Heart left ventricle (tissue), 16 donors: ENCODE measurements at places on chromosomes 6 and 20. TPM values are rescaled to one million over a fixed set of nuclear protein-coding genes. Genes with fewer than 3 reads are reported as not detected.

- no peaks in the 10 kb centered on the region for H3K27me3 ChIP-seq
- peak overlapping the region; percentile 86 for H3K4me3 ChIP-seq
- peak overlapping the region; percentile 98 for H3K27ac ChIP-seq
- peaks cover 39% of the 10 kb centered on the region for H3K4me1 ChIP-seq
Measured at GRCh38 chr6:156781861-156782631, 4.9 kb downstream of the ARID1B start.

The PRKN gene
- total RNA-seq: 25.1 TPM

The FAM217A gene
- total RNA-seq: not detected

- peaks cover 17% of the 10 kb centered on the region for H3K4me1 ChIP-seq
- DNase-seq: no peak
- H3K36me3 ChIP-seq: peaks cover 4% of the 10 kb centered on the region
- no peak overlapping the region for H3K4me3 ChIP-seq
Measured at GRCh38 chr6:36914227-36914794, 28.6 kb downstream of the C6orf89 start.

DNA sequence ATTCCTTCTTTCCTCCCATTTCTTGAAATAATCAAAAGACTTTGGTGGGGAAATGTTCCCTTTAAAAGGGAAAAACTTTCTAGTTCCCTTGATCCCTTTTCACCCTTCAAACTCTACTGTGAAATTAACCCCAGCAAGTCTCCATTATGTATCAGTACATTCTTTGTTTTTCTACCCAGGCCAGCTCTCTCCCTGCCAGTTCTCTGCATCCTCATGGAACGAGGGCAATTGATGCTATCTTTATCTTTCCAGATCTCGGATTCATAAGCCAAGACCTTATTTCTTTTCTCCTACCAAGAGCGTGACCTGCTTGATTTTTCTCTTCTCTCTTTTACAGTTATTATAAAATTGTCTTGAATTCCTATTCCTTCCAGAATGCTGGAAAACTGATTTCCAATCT lies 75.8 kb downstream of the ADGRB3 start:
- no peak overlapping the region for H3K4me3 ChIP-seq
- H3K36me3 ChIP-seq: no peaks in the 10 kb centered on the region
- no peak for DNase-seq
- H3K4me1 ChIP-seq: no peaks in the 10 kb centered on the region

DNA sequence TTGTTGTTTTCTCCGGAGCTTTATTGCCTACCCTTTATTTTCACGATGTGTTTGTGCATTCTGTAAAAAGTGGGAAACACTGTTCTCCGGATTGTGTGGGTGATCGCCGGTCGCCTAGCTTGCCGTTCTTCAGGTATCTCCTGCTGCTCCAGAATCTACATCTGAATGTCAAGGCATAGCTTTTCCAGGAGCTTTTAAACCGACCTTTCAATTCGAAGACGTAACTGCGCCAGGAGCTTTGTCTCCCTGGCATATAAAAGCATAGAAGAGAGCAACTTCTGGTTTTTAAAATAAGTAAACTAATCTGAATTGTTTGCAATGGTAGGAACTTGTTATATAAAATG lies 96.0 kb downstream of the HFE start:
- peak overlapping the region; percentile 54 for H3K4me3 ChIP-seq
- H3K4me1 ChIP-seq: peaks cover 19% of the 10 kb centered on the region
- DNase-seq: no peak

DNA sequence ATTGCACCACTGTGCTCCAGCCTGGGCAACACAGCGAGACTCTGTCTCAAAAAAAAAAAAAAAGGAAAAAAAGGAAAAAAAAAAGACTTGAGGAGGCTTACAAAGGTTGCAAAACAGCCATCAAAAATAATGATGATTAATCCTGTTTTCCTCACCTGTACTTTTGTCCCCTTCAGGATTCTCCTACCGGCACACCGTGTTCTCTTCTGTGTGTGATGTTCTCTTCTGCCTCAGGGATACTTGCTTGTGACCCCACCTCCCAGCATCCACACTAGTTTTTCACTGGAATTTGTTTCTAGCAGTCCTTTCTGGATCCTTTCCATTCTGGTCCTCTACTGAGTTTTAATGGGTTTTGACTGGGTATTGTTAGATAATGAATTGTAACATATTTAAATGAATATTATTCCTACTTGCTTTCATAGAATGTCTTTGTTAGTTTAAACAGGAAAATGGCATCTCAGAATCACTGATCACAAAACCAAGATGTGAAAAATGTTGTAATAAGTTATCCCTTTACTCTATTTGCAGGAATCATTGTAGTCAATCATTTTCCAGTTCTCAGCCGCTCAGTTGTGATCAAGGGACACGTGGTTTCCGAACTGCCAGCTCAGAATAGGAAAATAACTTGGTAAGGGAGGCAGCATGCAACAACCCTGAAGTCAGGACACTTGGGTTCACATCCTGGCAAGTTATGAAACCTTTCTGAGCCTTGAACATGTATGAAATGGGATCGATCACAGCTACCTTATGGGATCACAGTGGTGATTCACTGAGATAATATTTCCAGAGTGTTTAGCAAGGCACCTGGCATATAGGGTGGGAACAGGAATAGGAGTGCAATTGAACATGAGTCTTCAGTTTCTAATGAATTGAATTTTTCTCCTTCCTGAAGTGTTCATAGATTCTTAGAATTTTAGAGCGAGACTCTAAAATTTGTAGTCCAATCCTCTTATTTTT lies 8.5 kb downstream of the C6orf89 start:
- peaks cover 53% of the 10 kb centered on the region for H3K36me3 ChIP-seq
- no peak overlapping the region for H3K4me3 ChIP-seq
- H3K27ac ChIP-seq: no peak overlapping the region

The ADGRF5 gene
- 55.4 TPM for total RNA-seq

GRCh38 chr6:158293122-158293521 lies 19.1 kb upstream of the TULP4 start:
- no peaks in the 10 kb centered on the region for H3K27me3 ChIP-seq
- peaks cover 3% of the 10 kb centered on the region for H3K4me1 ChIP-seq
- H3K36me3 ChIP-seq: peaks cover 7% of the 10 kb centered on the region
- H3K27ac ChIP-seq: no peak overlapping the region
- no peak for DNase-seq

The MYCT1 gene
- 14.6 TPM for total RNA-seq

GRCh38 chr6:170206851-170207431 lies 83.9 kb downstream of the DLL1 start:
- no peaks in the 10 kb centered on the region for H3K27me3 ChIP-seq
- H3K4me1 ChIP-seq: no peaks in the 10 kb centered on the region
- DNase-seq: no peak
- H3K4me3 ChIP-seq: no peak overlapping the region
- H3K36me3 ChIP-seq: no peaks in the 10 kb centered on the region

DNA sequence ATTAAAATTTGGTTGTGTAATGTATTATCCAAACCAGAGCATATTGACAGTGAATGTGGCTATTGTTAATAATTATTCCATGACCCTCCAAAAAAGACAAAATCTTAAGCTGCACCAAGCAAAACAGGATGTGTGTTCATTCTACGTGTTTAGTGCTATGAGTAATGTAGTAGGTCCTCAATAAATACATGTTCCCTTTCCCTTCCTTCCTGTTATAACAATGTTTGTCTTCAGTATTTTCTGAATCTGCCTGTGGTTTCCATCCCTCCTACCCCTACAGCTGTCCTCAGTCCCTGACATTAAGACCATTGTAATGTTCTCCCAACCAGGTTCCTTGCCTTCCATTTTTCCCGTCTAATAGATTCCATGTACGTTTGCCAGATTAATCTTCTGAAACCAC lies 163.8 kb downstream of the AIG1 start:
- peaks cover 5% of the 10 kb centered on the region for H3K4me1 ChIP-seq
- H3K27me3 ChIP-seq: no peaks in the 10 kb centered on the region
- H3K36me3 ChIP-seq: no peaks in the 10 kb centered on the region
- H3K27ac ChIP-seq: peak overlapping the region; percentile 79
- no peak overlapping the region for H3K4me3 ChIP-seq

GRCh38 chr20:38659597-38659880 lies 57.9 kb downstream of the ARHGAP40 start:
- H3K4me1 ChIP-seq: no peaks in the 10 kb centered on the region
- no peak overlapping the region for H3K4me3 ChIP-seq
- H3K36me3 ChIP-seq: no peaks in the 10 kb centered on the region

- H3K4me3 ChIP-seq: peak overlapping the region; percentile 71
- H3K4me1 ChIP-seq: peaks cover 48% of the 10 kb centered on the region
- H3K27me3 ChIP-seq: no peaks in the 10 kb centered on the region
- no peaks in the 10 kb centered on the region for H3K36me3 ChIP-seq
Measured at GRCh38 chr6:99424022-99424421, 1.1 kb downstream of the PNISR start.

DNA sequence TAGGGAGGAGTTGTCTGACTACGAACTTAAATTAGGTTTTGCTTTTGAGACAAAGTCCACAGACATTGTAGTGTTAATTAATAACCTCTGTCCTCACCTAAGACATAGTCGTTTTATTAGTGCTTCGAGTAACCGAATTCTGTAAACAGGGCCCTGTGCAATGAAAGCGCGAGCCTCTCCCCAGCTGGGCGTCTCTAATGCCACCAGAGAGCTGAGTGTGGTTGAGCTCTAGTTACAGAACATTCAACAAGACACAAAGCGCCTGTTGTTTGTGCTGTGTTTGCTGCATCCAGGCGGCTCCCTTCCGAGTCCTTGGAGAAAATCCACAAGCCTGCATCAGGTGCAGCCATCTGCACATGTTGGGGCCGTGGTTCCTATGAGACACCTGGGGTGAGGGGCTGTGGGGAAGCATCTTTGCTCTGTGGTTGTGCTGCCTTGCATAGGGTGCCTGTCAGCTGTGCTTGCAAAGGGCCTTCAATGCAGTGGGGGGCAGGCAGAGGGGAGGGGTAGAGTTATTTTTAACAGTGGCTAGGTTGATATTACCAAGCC lies 63.9 kb downstream of the CD164 start:
- no peak overlapping the region for H3K4me3 ChIP-seq
- H3K27me3 ChIP-seq: no peaks in the 10 kb centered on the region
- no peaks in the 10 kb centered on the region for H3K4me1 ChIP-seq
- DNase-seq: no peak

DNA sequence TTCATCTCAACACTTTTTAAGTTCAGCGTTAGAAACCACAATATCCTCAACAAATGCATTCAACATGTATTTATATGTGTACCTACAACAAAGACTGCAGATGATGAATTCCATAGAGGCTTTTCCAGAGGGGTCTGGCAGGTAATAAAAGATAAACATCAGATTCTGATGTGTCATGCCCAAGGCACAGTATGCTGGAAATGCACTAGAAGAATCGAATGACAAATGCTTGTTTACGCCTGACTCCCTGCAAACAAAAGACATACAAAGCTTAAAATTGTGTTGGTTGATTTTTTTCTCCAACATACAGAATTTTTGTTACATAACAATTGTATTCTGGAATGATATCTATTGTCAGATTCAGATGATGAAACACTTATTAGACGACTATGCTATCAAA lies at the start of gene LGSN:
Gene LGSN (minus strand): TSS at position 45 of the 400 bp plus-strand sequence. CDS start 40 bp downstream, at position 5.
- no peaks in the 10 kb centered on the region for H3K36me3 ChIP-seq
- DNase-seq: no peak
- H3K27ac ChIP-seq: no peak within 1 kb of the TSS
- H3K4me1 ChIP-seq: no peaks in the 10 kb centered on the region
- H3K4me3 ChIP-seq: no peak within 1 kb of the TSS

- no peaks in the 10 kb centered on the region for H3K36me3 ChIP-seq
- no peak overlapping the region for H3K4me3 ChIP-seq
- no peaks in the 10 kb centered on the region for H3K27me3 ChIP-seq
- H3K4me1 ChIP-seq: no peaks in the 10 kb centered on the region
- H3K27ac ChIP-seq: no peak overlapping the region
- DNase-seq: no peak
Measured at GRCh38 chr6:69825904-69826303, 29.1 kb upstream of the LMBRD1 start.

The BPIFB4 gene
- total RNA-seq: not detected

GRCh38 chr6:124903797-124904196 lies 58.4 kb upstream of the RNF217 start:
- DNase-seq: no peak
- H3K27ac ChIP-seq: no peak overlapping the region
- no peaks in the 10 kb centered on the region for H3K4me1 ChIP-seq
- H3K4me3 ChIP-seq: no peak overlapping the region
- no peaks in the 10 kb centered on the region for H3K36me3 ChIP-seq

DNA sequence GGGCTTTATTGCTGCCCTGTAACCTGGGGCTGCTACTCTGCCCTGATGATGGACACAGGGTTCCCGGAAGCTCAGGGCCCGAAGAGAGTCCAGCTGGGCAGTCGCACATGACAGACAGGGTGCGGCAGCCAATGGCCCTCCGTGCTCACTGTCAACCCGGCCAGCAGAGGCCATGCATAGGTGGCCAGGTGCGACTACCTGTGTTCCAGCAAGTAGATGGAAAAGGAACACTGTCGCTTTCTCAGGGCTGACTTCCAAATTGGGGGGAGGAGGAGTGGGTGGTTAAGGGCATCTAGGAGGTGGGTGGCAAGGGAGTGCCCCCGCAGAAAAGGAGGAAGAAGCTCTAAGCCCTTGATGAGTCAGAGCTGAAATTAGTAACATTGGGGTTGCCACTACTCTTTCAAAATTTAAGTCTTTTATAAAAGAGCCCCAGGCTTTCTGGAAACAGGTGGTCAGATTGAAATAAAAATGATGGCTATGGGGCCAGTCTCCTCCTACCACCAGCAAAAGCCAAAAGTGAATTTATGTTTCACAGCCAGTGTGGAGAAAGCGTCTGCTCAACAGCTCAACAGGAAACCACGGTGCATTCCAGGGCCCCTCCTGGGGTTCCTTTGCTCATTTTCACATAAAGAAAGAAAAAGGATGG lies 2.3 kb upstream of the RAMACL start:
- H3K4me3 ChIP-seq: no peak overlapping the region
- H3K27ac ChIP-seq: no peak overlapping the region
- H3K27me3 ChIP-seq: no peaks in the 10 kb centered on the region
- H3K4me1 ChIP-seq: peaks cover 36% of the 10 kb centered on the region

DNA sequence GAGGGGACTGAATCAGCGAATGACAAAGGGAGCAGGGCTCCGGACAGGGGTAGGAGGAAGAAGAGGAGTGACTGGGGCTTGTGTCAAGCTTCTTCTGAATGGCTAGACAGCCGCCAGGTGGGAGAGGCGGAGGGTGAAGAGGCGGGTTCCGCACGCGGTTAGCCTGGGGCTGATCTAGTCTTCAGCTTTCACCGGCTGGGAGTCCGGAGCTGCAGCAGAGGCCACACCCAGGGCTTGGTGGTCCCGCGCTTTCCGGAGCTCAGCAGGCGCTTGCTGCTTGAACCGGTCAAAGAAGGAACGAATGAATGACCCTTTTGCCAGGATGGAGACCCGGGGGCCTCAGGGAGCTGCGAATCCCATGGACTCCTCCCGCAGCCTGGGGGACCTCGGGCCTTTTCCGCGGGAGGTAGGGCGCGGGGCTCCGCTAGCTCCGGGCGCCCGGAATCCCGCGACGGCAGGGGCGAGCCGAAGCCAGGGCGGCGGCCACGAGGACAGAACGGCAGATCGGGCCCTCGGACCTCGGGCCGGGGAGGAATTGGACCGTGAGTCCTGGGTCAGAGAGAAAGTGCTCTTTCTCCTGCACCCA lies at the start of gene C6orf141:
Gene C6orf141 (plus strand): TSS at position 177 of the 586 bp plus-strand sequence. CDS start 125 bp downstream, at position 302.
- no peaks in the 10 kb centered on the region for H3K36me3 ChIP-seq
- H3K27ac ChIP-seq: no peak within 1 kb of the TSS
- peaks cover 20% of the 10 kb centered on the region for H3K4me1 ChIP-seq
- no peak for DNase-seq

- no peak overlapping the region for H3K4me3 ChIP-seq
- H3K27ac ChIP-seq: no peak overlapping the region
- DNase-seq: no peak
- peaks cover 3% of the 10 kb centered on the region for H3K27me3 ChIP-seq
- H3K4me1 ChIP-seq: no peaks in the 10 kb centered on the region
Measured at GRCh38 chr6:117441824-117442264, 16.1 kb upstream of the ROS1 start.
